Mucosa of descending colon (tissue), 3 donors: ENCODE measurements at places on chromosomes 4 and X.

DNA sequence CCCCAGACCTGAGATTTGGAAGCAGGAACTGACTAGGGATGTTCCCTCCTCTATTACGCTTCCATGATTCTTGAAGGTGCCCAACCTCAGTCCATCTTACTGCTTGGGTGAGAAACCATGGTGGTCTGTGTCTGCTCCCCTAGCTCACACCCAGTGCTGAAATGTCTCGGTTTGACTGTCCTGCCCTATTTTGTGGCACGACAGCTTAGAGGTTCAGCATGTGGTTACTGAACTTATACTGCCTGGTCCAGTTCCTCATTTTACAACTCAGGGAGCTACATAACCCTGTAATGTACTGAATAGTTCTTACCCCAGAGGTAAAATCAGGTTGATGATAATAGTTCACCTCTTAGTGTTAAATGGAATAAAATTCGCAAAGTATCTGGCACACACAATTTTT, 203.1 kb downstream of the RBM46 start:
- DNase-seq = no peak

DNA sequence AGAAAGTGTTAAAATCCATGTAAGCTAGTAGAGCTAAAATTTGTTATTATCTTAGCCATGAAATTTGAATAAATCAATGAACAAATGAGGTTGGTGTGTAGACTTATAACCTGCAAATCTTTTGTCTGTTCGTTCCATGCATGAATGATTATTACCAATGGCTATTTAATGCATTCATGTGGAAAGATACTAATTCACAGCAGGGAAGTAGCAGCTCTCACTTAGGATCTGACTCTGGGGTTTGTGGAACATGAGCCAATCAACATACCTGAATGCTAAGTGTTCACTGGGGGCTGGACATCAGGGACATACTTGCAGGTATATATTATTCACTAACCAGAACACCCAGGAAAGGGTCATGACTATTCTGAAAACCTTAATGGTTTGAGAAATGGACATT, 444.1 kb downstream of the STIM2 start:
- DNase-seq = no peak

DNA sequence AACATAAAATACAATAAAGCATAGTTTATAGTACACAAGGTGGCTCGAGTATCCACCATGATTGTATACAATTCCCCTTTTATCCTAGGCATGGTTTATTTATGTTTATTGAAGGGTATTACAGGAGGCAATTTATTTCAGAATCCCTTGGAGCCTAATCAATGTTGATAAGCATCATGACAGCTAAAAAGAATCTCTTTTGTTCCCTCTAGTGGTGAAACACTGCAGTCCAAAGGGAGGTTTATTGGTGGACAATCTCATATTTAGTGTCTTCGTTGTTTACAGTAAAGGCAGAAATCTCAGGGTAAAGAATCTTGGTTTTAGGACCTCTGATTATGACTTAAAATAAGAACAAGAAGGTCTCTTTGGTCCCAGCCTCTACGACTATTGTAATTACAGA, 1712.5 kb downstream of the C4orf33 start:
- DNase-seq = no peak

- no peak for DNase-seq
Observed at GRCh38 chr4:74656596-74656995, 137.7 kb downstream of the BTC start.

- DNase-seq = no peak
Observed at GRCh38 chr4:80171656-80172055, 25.6 kb upstream of the PRDM8 start.

- no peak for DNase-seq
Observed at GRCh38 chr4:87390551-87390890, 467 bp downstream of the HSD17B11 start.

DNA sequence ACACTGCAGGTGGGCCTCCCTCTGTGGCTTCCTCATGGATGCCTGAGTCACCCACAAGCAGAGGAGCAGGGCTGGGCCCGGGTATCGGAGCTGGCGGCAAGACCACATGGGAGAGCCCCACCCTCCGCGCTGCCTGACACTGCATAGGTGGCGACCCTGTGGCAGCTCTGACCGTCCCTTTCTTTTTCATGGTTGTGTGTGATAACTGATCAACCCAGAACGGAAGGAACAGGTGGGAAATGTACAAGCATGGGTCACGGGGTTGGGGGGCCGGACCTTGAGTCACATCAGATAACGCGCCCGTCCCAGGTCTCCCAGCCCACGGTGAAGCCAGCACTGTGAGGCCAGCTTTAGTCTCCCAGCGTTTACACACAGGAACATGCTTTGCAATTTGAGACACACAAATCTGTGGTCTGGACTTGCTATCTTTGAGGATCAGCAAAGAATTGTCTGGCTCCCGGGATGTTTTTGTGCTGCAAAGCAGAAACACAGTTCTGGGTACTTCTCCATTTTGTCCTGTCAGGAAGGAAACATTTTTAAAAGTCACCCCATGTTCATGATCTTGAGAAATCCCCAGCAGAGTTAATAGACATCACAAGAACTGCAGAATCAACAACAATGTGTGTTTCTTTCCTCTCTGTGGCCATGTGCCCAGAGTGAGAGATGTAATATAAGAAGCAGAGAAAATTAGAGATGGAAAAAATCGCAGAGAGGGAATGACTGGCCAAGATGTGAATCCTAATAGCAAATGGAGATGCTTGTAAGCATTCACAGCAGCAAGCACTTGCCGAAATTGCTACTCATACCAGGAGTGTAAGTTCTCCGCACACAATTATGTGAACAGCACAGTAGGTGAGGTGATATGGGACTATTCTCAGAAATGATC, 70.1 kb upstream of the CBR4 start:
- no peak for DNase-seq

GRCh38 chrX:52424656-52425055, 55.8 kb downstream of the XAGE2 start:
- no peak for DNase-seq

DNA sequence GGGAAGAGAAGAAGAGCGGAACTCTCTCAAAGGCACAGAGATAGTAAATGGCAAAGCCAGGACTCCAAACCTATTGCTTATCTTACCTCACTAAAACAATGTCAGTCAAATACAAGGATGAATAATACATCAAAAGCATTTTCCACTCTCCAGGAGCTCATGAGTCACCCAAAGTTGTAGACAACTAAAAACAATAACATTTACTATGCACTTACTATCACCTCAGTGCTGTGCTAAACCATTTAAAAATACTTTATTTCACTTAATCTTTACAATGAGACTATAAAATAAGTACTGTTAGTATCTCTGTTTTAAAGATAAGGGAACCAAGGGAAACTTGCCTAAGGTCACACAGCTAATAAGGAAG, 163.2 kb upstream of the SPANXC start:
- no peak for DNase-seq

- DNase-seq = no peak
Observed at GRCh38 chr4:32858361-32858760, 2138.2 kb downstream of the PCDH7 start.

- DNase-seq = no peak
Observed at GRCh38 chrX:120262859-120263708, 12.5 kb downstream of the ZBTB33 start.

DNA sequence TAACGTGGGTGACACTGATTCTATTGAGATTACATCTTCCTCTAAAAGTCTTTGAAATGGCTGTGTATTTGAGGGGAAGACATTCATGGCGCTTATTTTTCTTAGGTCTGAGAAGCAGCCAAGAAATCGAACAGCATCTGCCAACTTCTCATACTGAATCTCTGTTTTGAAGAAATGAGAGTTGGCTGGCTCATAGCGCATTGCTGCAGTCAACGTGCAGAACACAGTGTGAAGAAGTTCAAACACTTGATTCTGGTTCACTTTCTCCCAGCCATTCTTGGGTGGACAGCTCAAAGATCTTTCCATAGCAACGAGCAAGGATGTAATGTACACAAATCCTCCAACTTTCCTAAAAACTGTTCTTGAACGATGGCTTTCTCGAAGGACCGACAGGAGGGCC, 156.5 kb downstream of the WDFY3 start:
- DNase-seq = no peak

GRCh38 chr4:138938366-138938690, 77.3 kb upstream of the NOCT start:
- no peak for DNase-seq

DNA sequence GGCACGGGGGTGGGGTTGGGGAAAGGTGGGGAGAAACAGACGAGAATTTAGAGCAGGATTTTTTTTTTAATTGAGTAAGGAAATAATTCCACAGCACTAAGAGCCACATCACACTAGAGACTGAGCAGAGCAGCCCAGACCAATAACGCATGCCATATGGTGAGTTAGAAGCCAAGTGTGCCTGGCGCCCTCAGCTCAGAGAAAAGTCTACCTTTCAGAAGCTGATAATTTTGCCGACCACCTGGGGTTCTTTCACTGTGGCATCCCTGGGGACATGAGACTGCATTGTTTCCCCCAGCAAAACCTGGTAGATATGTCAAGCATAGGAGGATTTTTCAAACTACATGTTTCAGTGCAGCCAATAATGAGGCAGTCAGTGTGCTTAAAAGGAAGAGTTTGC, 516.8 kb downstream of the SMARCA1 start:
- no peak for DNase-seq

DNA sequence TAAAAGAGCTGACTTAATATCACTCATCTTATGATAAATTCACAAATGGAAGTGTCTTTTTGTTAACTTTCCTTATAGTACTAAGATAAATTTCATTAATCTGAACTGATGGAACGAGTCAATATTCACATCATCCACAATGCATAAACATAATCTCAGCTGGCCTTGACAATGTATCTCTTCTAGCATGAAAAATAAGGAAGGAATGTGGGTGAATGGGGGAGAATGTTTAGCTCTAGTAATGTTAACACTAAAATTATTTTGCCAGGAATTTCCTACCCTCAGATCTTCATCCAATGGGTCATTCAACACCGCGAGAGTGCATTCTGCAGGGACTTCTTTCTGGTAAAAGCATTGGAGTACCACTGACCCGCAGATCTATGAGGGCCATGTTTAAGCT, 15.8 kb downstream of the TRPC3 start:
- DNase-seq = no peak

GRCh38 chr4:76214177-76214675, 602 bp upstream of the SCARB2 start:
- DNase-seq = no peak

DNA sequence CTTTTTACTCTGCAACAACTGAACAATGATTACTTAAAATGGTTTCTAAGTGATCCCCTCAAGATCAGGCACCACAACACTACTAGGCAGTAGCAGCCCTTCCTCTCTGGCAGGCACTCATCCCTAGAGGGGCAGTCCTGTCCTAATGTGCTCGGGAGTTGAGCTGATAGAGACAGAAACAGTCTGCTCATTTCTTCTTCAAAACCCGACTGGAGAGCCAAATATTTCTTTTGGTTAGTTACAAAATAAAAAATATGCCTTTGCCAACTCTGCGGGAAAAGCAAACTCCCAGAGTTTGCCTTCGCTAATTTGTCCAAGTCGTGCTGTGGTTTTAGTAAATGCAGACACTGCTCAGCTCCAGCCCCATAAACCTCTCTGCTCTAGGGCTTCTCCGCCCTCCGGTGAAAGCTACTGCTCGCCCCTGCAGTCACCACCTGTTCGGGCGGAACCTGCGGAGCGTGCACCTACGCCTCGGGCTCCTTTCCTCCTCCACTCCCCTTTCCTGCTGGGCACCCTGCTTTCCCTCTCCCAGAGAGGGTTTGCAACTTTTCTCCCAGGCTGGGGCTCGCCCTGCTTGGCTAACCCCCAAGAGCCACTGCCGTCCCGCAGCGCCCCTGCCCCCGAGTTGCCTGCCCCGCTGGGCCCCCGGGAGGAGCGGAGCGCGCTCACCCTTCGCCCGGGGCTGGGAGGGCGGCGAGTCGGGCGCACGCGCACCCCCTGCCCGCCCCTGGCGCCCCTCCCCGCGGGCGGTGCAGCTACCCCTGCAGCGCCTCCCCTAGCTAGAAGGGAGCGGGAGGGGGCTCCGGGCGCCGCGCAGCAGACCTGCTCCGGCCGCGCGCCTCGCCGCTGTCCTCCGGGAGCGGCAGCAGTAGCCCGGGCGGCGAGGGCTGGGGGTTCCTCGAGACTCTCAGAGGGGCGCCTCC, at the start of gene NPNT:
NPNT (plus strand) TSS at position 812 of the 923 bp plus-strand sequence. CDS start 182 bp downstream, outside the sequence.
- peak; percentile 75 for DNase-seq

- DNase-seq = no peak
Observed at GRCh38 chr4:56696056-56696455, 15.0 kb upstream of the HOPX start.

- no peak for DNase-seq
Observed at GRCh38 chr4:78651250-78651860, 99.8 kb downstream of the ANXA3 start.

DNA sequence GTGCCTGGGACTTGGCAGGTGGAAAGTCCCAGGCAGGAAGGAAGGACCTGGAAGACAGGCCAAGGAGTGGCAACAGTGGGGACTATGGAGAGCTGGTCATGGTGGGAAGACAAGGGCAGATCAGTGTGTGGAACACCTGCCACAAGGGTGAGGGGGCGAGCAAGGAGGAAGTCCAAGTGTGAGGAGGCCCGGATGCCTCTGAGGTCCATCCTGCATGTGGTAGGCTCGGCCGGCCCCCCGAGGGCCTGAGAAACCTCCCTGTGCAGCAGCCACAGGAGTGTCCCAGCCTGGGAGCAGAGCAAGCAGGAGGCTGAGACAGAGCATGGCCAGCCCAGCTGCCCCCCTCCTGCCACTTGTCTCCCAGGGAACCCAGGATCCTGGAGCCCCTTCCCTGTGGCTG, 40.5 kb upstream of the PSAPL1 start:
- no peak for DNase-seq

GRCh38 chr4:187109636-187110035, 386.0 kb upstream of the FAT1 start:
- DNase-seq = no peak

- no peak for DNase-seq
Observed at GRCh38 chr4:185566425-185566824, 31.1 kb upstream of the PDLIM3 start.

DNA sequence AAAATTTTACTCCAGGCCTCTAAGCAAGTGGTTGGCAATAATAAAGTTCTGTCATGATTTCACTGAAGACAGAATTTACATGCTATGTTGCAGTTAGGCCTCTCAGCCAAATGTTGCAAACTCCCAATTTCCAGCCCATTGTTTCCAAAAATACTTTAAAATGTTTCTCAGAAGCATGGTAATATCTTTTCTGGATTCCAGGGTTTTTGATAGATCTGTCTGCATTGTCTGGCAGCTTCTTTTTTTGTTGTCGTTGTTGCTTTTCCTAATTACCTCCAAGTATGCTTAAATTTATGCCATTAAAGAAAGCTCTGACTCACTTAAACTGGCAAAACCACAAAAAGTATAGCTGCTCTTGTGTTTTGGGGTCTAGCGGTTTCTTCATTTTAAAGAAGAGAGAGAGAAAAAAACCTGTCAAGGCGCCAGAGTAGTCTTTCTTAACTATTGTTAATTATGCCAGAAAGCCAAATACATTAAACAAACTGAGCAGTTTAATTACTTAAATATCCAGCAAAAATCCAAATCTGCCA, 97.0 kb downstream of the AGTR2 start:
- no peak for DNase-seq

- no peak for DNase-seq
Observed at GRCh38 chrX:23786268-23786815, 3.4 kb downstream of the SAT1 start.

GRCh38 chr4:102623622-102624021, 122.5 kb downstream of the NFKB1 start:
- no peak for DNase-seq

- DNase-seq = peak; percentile 76
Observed at GRCh38 chrX:118254611-118255010, 91.3 kb upstream of the WDR44 start.

GRCh38 chrX:19640693-19641374, 125.5 kb upstream of the MAP3K15 start:
- no peak for DNase-seq
